GM19239 (cell line): ENCODE measurements at places on chromosomes 1 and 21.

- DNase-seq: no peak
These were observed 91.3 kb downstream of the RWDD3 start for GRCh38 chr1:95325349-95325748.

DNA sequence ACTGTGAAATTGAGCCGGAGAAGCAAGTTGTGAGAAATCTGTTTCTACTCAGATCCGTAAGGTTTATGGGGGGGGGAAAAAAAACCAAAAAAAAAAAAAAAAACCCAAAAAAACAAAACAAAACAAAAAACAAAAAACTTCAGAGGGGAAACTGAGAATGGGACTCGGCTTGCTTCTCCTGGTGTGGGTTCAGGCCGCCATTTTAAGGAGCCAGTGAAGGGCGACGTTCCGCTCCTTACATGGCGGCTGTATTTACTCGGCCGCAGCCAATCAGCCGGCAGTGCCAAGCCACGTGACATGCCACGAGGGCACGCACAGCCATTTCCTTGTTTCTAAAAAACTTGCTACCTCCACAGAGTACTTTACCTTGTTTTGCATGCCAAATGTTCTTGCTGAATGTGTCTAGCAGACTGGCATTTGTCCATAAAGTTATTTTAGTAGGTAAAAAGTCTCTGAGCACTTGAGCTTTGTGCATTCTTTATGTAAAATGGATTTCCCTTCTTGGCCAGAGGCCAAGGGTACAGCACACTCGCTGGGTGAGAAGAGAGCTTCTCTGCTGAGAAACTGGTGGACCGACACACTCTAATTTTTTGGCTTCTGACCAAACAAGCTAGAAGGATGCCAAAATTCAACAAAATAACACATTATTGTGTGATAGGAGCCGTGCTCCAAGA, 101.8 kb downstream of the NFIA start:
- no peak for DNase-seq

DNA sequence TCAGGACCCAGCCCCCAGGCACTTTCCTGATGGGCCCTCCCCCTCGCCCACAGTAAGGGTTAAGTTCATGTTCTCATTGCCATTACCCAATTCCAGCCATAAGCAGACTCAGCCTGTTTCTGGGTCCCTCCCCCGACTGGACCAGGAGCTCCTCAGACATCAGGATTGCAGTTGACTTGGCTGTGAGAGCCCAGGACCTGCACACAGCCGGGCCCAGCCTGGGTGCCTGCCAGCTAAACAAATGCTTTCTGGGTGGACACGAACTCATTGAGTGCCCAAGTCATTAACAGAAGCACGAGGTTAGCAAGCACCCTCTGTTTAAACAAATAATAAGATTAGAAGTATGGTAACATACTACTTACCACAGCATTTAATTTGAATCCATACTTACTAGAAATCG, 147.9 kb upstream of the POU3F1 start:
- no peak for DNase-seq

GRCh38 chr1:225749706-225750105, 27.9 kb upstream of the SRP9 start:
- no peak for DNase-seq

DNA sequence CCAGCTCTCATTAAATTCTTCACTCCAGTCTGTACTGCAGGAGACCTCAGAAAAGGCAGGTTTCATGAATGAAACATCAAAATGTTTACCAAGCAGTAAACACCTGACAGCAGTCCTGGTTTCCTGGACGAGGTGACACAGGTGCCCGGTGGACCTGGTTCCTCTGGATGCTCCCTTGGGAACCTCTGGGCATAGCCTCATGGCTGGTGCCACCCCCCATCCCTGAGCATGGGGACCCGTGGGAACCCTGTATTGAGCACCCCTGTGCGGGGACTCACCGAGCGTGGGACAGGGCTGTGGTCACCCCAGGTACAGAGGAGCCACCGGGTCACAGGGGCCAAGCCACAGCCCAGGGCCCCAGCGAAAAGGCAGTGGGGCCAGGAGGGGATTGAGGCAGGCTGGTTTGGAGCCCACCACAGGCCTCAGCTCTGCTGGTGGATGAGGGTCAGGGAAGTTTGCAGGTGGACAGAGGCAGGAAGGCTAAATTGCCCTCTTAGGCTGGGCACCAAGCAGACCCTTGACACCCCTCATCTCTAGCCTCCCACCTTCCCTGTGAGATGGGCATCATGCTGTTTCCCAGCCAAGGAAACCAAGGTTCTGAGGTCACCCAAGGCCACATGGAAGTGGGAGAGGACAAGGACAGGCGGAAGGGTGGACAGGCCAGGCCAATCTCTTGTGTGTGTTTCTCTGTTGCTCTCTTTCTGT, 158.4 kb downstream of the PTPRU start:
- no peak for DNase-seq

GRCh38 chr1:210684466-210685294, 356.0 kb downstream of the HHAT start:
- DNase-seq: no peak

- DNase-seq: no peak
These were observed 42.8 kb downstream of the RCSD1 start for GRCh38 chr1:167672831-167673230.

GRCh38 chr1:84722794-84723193, 32.5 kb upstream of the SSX2IP start:
- DNase-seq: no peak
